ENCODE measurements at places on chromosomes 5 and 9.

DNA sequence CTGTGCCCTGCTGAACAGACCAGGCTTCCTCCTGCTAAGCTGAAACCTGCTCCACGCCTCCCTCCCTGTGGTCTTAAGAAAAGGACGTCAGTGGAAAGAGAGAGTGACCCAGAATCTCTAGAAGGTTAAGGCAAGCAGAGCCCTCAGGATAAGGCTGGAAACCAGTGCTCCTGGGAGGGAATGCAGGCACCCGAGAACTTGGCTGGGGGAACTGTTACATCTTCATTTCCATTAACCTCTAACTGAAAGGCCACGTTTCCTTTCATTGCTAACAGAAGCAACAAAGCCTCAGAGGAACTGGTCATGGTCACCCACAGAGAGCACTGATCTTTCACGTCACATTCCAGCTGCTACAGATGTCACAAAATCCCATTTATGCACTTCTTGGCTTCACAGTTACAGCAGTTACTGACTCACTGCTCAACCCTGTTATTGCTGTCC lies 26.1 kb upstream of the AKNA start:
- no peak for DNase-seq

DNA sequence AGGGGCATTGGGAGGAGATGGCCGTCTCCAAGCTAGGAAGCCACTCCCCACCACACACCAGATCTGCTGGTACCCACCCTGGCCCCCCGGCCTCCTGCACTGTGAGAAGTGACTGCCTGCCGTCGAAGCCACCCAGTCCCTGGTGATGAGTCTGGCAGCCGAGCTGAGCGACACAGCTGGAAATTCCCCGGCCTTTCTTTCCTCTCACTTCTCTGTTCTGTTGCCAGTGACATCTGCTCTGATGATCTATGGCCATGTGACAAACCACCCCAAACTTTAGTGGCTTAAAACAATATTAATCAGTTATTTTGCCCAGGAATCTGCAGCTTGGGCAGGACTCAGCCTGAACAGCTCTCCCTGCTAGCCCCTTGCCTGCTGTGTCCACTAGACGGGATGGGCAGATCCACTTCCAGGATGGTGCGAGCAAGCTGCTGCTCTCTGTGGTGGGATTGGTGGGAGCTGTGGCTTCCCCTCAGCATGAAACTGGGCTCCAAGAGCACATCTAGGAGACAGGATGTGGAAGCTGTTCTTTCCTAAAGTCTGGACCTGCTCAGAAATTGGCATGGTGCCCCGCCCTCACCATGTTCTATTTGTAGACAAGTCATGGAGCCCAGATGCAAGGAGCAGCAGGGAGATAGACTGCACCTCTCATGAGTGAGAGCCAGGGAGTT lies 211.2 kb downstream of the GADD45G start:
- DNase-seq = no peak

GRCh38 chr5:135444881-135445280 lies 2.3 kb downstream of the DCANP1 start:
- DNase-seq = peak; percentile 32

- DNase-seq = no peak
Measured at GRCh38 chr9:77793849-77794248, 145.7 kb upstream of the GNA14 start.

DNA sequence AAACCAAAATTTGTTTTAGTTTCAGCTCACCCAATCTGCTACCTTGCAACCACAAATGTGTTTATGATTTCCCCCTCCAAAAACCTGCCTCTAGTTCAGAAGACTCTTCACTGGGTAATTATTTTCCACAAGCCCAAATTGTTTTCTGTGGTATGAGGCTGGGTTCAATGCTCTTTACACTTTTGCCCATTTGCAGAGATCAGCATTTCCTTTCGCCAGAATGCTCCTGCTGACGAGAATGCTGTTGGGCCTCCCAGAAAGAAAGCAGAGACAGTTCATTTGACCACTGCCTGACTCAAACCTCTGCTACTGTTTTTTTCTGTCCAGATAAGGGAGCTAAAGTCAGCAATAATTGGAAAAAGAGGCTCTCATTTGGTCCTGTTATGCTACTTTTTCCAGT lies 427.3 kb downstream of the PDE4D start:
- DNase-seq = no peak

GRCh38 chr5:126450346-126450745 lies 27.1 kb downstream of the GRAMD2B start:
- DNase-seq = no peak

DNA sequence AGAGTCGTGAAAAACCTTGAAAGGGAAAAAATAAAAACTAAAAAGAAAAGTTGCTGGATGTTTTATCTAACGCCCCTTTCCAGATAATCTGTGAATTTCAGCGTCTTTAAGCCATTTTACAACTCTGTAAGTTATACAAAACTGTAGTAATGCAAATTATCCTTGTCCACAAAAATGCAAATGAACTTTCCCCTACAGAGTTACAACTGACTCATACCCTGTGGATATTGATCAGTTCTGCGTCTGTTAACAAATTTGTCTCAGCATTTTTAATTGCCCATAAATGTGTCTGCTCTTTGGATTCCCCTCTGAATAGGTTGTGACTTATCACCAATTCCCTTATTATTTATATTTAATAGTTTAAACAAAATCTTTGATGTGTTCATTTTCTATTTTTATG lies 105.9 kb upstream of the PRLR start:
- no peak for DNase-seq

GRCh38 chr5:39073767-39074016 lies 507 bp downstream of the RICTOR start:
- DNase-seq = no peak

DNA sequence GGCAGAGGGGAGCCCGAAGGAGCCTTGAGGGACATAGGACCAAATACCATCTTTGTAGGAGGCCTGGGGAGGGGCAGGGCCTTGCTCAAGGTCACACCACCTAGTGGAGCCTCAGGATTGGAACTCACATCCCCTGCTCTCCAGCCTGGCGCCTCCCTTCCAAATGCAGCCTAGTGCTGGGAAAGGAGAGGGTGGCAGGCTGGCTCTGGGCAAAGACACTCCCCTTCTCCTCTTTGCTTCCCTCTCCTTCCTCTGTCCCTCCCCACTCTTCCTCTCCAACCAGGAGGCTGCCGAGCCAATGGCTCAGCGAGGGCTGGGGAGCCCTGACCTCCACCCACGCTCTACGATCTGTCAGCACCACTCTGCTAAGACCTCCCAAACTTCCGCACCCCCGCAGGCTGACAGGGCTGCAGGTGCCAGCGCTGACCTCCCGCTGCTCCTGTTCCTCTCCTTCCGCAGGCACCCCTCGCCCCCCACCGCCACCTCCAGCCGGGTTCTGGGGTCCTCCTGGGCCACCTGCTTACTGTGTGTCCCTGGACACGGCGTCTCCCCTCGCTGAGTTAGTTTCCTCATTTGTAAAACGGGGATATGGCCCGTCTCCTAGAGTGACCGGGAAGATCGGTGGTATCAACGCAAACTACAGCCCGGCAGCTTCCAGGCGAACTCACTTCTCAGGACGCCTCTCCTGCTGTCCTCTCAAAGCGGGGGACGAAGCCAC lies 52.9 kb downstream of the C9orf50 start:
- no peak for DNase-seq

GRCh38 chr9:76401580-76402354 lies 7.5 kb upstream of the RFK start:
- DNase-seq = no peak

DNA sequence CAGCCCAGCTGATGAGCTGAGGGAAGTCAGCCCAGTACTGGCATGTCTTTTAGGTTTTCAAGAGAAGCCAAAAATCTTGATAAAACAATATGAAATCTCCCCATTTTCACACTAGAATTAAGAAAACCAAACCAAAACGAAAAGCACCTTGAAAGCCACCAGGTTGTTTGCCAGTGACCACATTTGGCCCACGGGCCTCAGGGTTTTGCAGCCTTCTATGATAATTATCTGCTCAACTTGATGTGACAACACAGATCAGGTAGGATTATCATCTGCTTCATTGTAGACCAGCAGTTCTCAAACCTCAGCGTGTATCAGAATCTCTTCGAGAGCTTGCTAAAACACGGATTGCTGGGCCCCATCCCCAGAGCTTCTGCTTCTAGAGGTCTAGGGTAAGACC lies 101.4 kb downstream of the GALNT10 start:
- DNase-seq = no peak

GRCh38 chr5:15431923-15432322 lies 68.1 kb upstream of the FBXL7 start:
- no peak for DNase-seq

DNA sequence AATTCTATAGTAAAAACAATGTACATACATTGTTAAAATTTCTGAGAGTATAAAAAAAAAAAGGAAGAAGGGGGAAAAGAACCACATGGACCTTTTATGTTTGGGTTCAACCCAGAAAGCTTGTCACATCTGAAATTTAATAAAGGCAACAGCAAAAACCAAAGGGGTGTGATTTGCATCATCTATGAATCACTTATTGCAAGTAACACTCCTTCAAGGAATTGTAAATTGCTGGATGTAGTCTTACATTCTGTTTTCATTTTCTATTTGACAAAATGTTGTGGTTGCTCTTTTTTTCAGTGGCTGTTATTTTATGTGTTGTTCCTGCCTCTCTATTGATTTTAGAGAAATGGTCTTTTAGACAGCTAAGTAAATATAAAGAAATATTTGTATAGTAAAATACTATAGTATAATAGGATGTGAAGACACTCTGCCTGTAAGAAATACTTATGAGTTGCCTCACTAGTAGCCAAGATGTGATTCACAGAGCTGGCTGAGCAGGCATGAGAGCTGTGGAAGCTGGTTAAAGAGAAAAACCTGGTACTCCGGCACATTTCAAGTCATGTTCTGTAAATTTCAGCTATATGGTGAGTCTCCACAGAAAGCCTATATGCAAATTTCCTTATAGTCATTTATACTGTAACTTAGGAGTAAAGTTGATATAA lies 131.1 kb upstream of the CNTLN start:
- DNase-seq = no peak

DNA sequence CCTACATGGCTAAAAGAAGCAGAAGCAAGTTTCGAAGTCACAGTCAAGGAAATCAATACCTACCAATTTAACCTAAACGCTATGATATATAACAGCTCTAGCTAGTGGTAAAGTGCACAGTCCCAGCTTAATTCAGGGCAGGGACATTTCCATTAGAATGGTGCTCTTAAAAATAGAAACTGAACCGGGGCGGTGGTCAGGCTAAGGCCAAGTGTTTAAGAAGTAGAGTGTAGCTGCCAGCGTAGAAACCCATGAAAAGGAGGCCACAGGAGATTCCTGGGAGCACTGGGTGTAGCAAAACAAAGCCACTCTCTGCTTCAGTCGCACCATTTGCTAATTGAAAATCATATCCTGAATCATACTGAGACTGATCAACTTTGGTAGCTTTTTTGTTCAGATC lies 28.8 kb downstream of the PPIC start:
- no peak for DNase-seq

DNA sequence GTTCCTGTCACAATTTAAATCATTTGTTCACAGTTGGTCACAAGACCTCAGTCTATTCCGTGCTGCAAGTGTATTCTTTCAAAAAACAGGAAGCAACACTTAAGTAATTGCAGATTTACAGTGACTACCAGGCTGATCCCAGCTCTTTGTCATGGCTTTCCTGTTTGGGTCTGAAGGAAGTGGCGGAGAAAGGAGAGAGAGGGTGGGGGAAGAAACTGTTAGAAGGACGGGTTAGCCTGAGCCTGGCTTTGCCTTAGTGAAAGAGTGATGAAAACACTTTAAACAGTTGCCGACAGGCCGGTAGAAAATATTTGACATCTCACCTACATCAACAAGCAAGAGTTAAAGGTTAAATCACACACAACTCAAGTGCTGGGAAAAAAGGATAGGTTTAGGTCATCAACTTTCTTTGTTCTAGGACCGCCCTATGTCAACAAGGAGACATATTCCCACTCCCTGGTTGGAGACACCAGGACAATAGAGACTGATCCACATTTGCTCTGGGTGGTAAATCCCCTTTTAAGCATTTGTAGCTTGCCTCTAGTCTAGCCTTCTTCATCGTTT lies 102.2 kb upstream of the DAB2 start:
- DNase-seq = no peak

GRCh38 chr5:36957953-36958537 lies 81.5 kb downstream of the NIPBL start:
- no peak for DNase-seq

DNA sequence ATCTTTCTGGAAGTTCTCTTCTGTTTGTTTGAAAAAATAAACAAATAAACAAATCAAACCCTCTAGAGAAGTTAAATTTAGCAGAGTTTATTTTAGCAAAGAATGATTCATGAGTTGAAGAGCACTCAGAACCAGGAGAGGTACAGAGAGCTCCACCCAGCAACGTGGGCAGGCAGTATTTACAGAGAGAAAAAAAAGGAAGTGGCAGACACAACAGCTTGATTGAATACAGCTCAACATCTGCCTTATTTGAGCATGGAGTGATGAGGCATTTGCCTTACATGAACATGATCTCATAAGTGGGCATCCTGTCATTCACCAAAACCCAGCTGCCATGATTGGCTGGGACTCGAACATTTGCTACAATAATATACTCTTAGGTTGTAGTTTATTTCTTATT lies 381.6 kb upstream of the ADAMTS16 start:
- no peak for DNase-seq

DNA sequence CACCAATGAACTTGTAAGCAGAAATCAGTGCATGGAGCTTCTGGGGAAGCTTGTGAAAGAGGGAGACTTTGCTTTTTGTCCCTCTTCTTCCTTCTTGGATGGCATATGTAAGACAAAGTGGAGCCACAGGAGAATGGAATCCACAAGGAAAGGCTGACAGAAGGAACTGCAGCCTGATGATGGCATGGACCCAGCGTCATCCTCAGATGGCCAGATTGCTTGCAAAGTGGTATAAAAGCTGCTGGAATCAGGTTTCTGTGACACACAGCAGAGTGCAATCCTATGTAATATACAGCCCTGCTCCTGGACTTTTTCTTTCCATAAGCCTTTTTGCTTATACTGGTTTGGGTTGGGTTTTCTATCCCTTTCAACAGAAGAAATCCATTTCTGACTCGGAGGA lies 31.4 kb upstream of the SPARC start:
- DNase-seq = no peak

GRCh38 chr5:74052441-74053221 lies 426.6 kb downstream of the ARHGEF28 start:
- no peak for DNase-seq

- DNase-seq = no peak
Measured at GRCh38 chr5:169410996-169411783, 110.3 kb upstream of the SLIT3 start.

DNA sequence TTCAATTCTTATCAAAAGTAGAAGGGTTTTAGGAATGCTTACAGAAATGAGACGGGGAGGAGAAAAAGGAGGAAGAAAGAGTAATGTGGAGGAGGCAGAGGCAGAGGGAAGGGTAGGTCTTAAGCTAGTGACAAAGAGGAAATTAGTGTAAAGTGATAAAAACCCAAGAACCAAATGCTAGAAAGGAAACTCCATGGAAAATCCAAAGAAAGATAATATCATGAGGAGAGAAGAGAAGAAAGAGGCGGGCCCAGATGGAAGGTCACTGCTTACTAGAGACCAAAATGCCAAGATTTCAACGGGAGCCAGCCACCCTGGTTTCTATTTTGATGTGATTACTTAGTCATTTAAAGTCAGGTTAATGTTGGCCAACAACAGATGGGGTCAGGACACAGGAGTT lies 68.6 kb upstream of the IL12B start:
- DNase-seq = no peak

- DNase-seq = peak; percentile 54
Measured at GRCh38 chr5:173245319-173246134, 10.5 kb upstream of the NKX2-5 start.

Measured in activated CD8-positive, alpha-beta memory T cell treated with anti-CD3 and anti-CD28 coated beads, Interleukin-2, amount 50 U/mL, for 48 hours (primary cell).